ENCODE measurements at places on chromosomes 7 and 10.
A peak's percentile ranks its signal among the peaks of the same experiment; 100 is the strongest.

- DNase-seq: no peak
Observed at GRCh38 chr7:134587750-134588149, 38.8 kb downstream of the AKR1B15 start.

DNA sequence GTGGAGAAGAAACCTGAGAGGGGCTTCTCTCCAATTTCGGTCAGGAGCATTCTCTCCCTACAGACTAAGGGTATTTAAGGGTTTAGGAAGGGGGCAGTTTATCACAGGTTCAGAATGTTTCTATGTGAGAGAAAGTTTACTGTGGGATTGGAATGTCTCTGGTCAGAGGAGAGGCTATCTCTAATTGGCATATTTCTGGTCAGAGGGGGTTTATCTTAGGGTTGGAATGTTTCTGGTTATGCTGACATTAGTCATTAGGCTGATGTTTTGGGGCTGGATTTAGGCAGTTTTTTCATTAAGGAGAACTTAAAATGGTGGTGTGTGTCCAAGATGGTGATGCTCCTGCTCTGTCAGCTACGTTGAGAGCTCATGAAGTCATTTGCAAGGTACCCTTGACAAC lies 758.0 kb downstream of the TYW1 start:
- DNase-seq: no peak

- DNase-seq: peak; percentile 65
Observed at GRCh38 chr10:26574783-26575182, 122.7 kb upstream of the PDSS1 start.

DNA sequence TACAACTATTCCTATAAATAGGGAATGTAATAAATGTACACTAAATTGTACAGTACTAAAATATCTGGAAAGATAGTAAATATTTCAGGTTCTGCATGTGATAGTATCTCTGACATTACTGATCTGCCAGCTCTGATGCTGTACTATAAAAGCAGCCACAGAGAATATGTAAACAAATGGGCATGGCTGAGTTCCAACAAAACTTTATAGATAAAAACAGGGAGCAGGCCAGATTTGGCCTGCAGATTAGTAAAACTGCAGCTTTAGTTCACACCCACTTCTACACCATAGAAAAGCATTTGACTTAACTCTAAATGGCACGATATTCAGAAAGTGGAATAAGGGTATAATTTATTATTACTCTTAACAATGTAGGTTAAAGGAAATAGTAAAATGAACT lies 18.8 kb upstream of the TLL2 start:
- DNase-seq: no peak

- peak; percentile 65 for DNase-seq
Observed at GRCh38 chr7:131107337-131108211, 220.1 kb upstream of the MKLN1 start.

DNA sequence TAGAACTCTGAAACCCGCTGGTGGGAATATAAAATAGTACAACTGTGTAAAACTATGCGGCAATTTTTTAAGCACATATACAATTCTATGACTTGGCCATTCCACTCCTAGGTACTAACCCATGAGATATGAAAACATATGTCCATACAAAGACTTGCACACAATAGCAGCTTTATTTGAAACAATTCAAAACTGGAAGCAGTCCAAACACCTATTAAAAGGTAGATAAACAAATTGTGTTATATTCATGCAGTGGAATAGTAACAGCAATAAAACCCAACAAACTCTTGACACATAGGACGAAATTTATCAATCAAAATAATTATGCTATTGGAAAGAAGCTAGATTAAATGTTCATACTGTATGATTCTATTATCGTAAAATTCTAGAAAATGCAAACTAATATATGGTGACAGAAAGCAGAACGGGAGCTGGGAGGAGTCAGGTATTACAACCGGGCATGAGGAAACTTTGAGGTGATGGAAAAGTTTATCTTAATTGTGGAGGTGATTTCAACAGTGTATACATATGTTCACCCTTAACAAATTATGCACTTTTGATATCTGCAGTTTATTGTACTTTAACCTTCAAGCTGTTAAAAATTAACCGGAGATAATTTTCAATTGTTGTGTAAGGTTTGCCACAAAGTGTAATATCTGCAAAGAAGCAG lies 803 bp upstream of the STK31 start:
- DNase-seq: no peak

DNA sequence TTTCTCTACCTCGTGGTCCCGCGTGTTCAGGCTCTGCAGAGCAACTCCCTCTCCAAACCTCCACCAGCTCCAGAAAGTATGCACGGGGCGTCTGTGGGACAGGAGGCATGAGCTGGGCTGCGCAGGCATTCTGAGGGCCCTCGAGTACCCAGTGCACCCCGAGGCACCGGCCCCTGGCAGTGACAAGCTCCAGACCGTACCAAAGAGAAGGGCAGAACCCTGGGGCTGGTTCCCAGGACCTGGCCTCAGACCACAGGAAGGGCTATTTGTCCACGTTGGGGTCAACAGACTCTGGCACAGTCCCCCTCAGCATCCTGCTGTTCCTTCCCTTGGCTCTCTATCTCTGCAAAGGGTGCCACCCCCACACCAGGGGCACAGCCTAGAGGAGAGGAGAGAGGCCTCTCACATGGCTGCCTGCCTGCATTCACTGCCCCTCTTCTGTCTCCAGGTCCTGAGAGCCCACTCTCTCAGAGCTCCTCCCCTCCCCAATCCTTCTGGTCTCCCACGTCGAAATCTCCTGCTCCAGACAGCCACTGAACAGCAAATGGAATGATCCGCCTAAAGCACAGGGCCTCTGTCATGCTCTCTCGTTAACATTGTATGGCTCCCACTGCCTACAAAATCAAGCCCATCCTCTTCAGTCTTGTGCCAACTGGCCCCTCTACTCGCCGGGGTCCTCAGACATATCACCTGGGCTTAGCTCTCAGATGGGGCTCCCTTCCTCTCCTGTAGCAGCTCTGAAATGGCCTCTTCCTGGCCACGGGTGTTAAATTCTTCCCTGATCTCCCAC lies 96.3 kb downstream of the OAT start:
- DNase-seq: no peak

DNA sequence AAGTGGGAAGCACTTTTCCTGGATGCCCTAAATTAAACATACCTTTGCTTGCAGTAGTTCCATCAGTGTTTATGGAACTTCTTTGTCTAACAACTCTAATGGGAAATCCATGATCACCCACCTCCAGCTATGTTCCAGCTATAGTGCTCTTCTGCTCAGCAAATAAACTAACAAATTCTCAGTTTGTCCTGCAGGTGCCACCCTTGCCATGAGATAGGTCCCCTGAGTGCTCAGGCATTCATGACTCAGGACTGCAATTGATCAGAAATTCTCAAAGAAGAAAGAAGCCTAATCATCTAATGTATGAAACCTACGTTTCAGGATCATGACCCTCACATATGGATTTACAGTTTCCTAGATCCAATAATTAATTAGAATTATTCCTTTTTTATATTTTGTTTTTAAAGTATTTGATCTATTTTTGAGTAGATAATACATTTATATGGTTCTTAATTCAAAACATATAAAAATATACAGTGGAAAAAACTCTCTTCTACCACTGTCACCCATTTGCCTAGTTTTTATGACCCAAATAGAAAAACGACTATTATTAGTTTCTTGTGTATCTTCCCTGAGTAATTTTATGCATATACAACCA lies 48.7 kb upstream of the DYNC1I1 start:
- peak; percentile 12 for DNase-seq

GRCh38 chr7:73830681-73831583 lies at the start of gene CLDN4:
Gene CLDN4, plus strand, starts transcription at chr7:73830996. Its CDS starts 206 bp downstream, at chr7:73831202.
- no peak for DNase-seq

- DNase-seq: no peak
Observed at GRCh38 chr7:91276909-91277308, 12.7 kb downstream of the FZD1 start.

DNA sequence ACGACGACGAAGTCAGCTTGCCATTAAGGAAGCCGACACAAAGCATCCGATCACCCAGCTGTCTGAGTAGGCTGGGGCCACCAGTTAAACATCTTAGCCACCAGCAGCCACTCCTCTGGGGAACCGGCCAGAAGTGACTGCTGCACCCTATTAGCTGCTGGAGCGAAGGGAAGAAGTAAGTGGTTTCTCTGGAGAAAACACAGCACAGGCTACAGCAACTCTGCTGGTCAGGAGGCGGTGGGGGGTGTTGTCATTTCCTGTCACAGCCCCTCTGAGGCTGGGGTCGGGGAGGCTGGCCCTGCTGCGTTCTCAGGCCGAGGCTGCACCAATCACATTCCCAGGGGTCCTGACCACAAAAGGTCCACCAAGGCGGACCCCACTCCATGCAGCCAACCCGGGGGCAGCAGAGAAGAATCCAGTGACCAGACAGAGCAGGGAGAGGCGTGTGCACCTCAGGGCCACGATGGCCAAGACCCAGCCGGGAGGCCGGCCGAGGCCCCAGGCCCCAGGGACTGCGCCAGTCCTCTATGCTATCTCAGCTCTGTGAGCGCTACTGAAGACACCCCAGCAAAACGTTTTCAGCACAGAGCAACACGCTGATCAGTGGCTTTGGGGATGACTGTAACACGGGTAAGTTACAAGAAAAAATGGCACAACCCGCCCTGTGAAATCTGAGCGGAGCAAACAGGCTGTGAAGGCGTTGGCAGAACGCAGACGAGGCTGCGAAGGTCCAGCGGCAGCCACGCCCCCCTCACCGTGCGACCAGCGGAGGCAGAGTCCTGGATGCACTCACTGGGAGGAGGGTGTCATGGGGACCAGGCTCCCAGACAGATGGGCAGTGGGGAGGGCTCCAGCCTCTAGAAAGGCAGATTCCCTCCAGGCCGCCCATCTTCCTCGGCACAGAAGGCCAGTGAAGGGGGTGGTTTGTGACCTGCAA lies 24.8 kb downstream of the STK32C start:
- DNase-seq: no peak

DNA sequence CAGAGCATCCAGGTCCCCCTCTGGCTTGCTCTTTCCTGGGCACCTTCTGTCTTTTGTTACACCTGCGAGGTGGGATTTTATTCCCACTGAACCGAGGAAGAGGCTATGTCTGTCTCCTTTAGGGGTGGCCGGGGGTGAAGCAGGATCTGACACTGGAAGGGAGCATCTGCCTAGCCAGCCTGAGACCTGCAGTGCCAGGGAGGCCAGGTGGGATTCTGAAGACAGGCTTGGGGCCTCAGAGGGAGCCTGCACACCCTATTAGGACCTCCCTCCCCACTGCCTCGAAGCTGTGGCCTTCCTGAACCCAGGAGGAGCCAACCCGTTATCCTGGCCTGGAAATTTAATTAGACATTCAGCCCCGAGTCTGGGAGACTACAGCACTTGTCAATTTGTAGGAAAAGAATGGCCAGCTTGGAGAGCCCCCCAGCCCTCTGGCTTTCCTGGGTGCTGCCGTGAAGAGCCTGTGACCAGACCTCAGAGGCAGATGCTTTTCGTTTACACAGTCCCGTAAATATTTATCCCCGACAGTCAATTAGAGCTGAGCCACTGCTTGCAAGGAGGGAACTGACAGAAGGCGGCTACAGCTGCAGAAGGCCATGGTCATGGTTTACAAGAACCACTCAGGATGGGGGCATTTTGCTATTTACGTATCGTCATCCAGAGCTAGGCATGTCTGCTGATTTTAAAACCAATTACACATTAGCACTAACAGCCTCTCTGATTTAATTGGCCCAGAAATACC lies 19.7 kb downstream of the CHAT start:
- DNase-seq: no peak

DNA sequence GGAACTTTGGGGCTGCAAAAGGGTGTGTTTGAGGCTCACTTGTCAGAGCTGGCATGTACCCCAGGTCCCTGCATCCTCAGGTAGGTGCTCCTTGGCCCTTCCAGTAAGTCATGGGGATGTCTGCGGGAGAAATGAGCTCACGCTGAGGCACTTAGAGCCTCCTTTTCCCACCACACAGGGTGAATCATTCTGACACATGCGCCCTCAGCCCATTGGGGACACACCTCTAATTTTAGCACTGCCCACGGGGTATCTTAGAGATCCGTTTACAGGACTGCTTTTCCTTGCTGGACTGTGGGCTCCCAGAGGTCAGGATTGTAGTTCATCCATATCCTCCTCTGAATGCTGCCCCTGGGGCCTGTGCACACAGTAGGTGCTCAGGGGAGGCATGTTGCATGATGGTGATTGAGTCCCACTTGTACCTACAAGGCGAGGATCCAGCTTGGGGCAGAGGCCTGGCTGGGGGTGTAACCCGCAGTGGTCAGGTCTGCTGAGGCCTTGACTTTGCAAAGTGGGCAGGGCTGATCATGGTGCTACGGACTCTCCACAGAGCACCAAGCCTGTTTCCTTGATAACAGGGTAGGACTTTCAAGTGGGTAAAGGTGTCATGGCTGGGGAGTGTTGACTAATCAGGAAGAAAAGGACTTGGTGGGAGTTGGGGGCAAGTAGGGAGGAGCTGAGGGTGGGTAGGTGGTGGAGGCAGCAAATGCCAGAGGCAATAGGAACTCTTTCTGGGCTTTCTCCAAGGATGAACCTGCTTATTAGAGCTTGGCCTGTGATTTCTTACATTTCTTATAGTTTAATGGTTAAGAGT lies 5.8 kb downstream of the TSPAN15 start:
- DNase-seq: peak; percentile 41

- DNase-seq: no peak
Observed at GRCh38 chr7:148782757-148783456, 84.2 kb downstream of the CUL1 start.

GRCh38 chr10:126508535-126509040 lies 120.3 kb upstream of the ADAM12 start:
- DNase-seq: no peak

DNA sequence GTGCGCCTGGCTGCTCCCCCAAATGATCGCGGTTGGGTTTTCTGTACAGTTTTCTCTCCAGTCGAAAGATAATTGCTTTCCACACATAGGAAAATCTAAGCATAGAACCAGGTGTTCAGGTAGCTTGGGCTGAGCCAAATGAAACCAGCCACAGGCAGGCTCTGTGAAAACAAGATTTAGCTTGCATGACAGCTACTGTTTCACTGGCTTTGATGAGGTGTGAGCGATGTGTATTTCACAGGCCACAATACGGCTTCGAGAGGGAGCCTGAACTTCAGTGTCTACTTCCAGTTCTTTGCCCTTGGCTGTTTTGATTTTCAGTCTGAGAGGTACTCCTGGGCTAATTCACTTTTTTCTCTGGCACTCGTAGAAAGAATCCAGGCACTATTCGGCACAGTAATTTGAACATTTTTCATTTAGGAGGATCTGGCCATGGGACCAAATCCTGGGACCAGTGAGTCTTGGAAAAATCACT lies 110.5 kb downstream of the JCAD start:
- DNase-seq: no peak

DNA sequence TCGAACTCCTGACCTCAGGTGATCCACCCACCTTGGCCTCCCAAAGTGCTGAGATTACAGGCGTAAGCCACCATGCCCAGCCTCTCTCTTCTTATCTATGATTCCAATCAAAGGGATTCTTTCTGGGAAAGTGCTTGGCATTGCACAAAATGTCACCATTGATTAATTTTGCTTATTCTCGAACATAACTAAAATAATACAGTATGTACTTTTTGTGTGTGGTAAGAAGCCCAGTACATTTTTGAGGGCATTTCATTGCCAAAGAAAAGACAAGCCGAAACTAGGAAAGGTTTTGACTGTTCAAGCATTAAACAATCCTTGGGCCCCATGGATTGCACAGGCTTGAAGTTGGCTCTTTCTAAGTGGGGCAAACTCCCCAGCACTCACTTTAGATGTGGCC lies 18.3 kb upstream of the CACUL1 start:
- no peak for DNase-seq
